ENCODE measurements at places on chromosomes 2 and 18. TPM values are rescaled to one million over a fixed set of nuclear protein-coding genes. Genes with fewer than 3 reads are reported as not detected.

The ASPRV1 gene
- 0.27 TPM for total RNA-seq

DNA sequence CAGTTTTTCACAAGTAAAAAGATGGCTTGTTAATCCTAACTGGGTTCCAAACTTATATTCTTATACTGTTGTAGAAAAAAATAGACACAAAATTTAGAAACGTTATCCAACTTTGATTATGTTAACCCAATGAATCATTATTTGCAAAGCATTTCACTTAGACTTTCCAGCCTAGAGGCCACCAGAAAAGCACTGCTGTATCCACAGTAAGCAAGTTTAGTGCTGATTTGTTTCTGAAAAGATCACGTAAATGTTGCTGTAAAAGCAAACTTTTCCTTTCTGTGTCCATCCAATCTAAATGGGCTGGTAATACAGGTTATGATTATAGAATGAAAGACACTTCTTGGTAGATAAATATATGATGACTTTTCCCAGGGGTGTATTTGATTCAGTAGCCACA is 17.6 kb upstream of the BZW1 start:
- no peak for DNase-seq

DNA sequence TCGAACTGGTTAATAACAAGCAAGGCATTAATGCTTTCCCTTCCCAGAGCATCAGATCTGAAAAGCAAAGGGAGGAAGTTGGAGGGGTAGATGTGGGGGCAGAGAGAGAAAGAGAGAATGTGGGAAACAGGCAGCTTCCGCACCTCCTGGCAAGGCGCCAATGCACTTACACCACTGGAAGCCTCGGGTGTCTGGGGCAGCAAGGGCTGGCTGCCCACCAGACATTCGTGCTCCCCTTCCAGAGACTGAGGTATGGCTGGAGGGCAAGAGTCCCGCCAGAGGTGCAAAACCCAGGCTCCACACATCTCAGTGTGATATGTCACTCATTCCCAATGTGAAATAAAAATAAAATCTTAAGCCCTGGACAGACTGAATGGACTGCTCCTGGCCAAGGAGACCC is 46.4 kb downstream of the TEX51 start:
- DNase-seq, result no peak

- no peak for DNase-seq
These were observed 28.6 kb upstream of the TDRD15 start for GRCh38 chr2:21095178-21095577.

DNA sequence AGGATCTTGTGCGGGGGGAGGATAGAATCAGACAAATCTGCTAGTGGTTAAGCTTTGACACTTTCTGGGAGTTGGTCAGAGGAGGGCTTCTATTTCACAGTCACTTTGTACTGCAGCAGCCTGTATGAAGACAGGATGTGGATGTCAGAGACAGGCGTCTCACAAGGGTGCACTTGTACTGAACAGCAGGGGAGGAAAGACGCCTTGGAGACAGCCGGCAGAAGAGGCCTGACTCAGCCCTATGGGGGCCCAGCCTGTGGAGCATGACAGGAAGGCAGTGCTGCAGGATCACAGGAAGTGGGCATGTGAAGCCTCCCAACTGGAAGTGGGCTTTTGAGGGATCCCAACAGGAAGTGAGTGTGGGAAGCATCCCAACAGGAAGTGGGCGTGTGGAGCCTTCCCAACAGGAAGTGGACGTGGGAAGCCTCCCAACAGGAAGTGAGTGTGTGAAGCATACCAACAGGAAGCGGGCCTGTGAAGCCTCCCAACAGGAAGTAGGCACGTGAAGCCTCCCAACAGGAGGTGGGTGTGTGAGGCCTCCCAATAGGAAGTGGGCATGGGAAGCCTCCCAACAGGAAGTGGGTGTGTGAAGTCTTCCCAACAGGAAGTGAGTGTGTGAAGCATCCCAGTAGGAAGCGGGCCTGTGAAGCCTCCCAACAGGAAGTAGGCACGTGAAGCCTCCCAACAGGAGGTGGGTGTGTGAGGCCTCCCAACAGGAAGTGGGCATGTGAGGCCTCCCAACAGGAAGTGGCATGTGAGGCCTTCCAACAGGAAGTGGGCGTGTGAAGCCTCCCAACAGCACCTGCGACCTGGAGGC is 212.3 kb downstream of the SNTG2 start:
- no peak for DNase-seq

- peak; percentile 38 for DNase-seq
These were observed 544.1 kb upstream of the CDH7 start for GRCh38 chr18:65206551-65207260.

DNA sequence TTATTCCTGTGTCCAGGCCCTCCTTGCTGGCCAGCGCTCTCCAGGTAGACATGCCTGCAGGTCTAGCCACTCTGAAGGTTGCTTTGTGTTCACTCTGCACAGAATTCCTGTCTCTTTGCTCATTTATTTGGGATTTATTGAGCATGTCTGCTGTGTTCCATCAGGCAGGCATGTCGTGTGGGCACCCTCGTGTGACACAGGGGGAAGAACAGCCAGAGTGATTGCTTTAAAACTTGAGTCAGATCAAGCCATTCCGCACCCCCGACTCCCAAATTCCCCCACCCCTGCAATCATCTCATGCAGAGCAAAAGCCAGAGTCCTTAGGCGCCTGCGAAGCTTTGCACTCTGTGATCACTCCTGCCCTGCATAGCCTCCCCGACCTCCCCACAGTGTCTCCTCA is 44.7 kb upstream of the SIX2 start:
- no peak for DNase-seq

DNA sequence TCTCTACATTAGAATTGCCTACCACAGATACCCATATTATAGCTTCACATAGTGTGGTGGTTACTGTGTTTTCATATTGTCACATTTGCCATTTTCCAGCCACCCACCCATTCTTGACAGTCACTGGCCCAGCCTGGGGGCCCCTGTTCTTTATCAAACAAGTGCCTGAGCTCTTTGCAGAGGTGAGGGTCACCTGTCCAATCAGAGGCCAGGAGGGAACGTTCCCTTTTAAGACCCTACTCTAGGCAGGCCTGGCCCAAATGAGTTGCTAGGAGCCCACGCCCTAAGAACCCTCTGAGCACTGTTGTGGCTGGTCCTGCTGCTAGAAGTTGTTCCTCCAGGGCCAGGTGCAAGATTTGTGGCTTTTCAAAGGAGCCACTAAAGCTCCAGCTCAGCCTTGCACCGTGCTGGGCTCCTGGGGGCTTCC is 5.2 kb downstream of the IL37 start:
- no peak for DNase-seq

The RBKS gene
- total RNA-seq, result 2.3 TPM

GRCh38 chr2:46297546-46298271 is 502 bp downstream of the EPAS1 start:
- peak; percentile 81 for DNase-seq
